ENCODE measurements at places on chromosomes 1 and 21.

DNA sequence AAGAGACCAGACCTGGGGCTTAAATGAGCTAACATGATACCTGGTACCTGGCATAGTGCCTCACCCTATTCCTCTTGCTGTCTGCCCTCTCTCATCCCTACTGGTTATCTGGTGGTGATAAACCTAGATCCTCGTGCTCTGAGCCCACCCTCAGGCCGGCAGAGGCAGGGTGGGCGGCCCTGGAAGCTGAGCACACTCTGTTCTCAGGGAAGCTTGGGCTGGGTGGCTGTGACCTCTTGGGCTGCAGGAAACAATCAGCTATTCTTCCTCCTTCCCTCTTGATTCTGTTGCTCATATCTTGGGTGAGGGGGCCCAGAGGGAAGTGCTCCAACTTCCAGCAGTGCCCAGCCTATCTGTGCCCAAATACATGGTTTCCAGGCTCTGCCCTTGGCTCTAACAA lies 42.0 kb downstream of the SDC3 start:
- DNase-seq = no peak

DNA sequence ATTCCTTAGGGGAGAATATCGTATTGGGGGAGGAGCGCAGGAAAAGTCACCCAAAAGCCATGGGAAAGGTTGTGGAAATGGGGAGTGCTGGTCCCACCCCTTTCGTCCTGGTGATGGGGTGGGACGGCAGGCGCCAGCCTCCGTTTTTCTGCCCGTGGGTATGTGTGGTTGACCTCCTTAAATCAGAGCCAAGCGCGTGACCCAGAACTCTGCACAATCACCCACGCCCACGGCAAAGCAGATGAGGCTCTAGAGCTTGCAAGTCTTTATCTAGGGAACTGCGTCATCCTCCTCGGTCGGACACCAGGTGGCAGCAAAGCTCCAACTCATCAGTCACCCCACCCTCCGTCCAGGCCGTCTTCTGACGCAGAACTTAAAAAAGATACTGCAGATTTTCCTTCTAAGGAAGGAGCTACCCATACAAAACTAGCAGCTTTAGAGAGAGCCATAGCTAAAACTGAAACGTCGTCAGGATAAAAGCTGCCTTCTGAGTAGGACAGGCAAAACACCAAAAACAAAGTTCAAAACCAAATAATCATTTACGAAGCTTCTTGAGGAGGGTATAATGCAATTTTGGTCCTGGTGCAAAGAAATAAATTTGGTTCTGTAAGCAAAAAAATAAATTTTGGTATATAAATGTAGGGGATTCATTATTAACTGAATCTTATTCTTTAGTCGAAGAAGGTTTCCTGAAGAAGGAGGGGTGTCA lies 62.0 kb downstream of the TBX19 start:
- DNase-seq = peak; percentile 72

DNA sequence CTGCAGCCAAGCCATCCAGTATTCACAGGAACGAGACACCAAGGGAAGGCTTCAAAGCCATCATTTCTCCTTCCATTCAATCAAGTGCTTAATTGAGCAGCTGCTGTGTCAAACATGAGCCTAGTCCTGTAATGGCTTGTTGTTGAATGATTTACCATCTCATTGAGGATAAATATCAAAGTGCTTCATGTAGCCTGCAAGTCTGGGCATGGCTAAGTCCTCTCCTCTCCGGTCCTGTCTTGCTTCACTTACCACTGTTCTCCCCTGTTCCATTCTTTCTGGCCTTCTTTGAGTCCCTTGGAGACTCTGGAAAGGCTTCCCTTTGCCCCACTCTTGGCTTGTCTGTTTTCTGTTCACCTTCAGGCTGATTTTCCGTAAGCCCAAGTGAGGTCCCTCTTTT lies 279.8 kb downstream of the PBX1 start:
- no peak for DNase-seq

- DNase-seq = no peak
These were observed 103.1 kb downstream of the GALNT2 start for GRCh38 chr1:230170153-230170547.

DNA sequence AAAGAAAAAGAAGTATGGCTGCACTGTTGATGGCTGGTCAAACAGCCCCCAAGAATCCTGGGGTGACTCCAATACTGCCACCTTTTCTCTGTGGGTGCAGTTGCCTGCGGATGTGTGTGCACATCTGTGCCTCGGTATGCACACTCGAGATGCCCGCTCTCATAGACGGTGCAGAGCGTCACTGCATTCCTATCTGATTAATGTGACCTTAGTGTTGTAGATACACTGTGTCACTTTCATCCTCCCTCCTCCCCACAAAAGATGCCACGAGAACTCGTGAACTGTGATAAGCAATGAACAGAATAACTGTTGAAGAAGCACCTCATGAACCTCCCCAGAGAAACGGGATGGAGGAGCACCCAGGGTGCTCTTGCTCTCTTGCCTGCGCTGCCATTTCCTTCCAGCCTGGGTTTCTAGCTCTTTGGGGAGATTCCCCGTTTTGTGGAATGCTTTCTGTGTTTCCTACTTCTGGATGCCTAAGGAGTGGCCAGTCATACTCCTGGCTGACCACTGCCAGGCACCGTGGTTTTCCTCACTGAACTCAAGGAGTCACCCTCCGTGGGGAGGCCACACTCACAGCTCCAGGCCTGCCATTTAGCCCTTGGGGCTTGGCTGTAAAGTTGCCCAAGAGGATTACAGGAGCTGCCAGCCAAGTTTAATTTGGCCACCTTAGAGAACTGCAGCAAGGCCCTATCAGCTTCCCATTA lies 32.0 kb downstream of the NTPCR start:
- DNase-seq = no peak

DNA sequence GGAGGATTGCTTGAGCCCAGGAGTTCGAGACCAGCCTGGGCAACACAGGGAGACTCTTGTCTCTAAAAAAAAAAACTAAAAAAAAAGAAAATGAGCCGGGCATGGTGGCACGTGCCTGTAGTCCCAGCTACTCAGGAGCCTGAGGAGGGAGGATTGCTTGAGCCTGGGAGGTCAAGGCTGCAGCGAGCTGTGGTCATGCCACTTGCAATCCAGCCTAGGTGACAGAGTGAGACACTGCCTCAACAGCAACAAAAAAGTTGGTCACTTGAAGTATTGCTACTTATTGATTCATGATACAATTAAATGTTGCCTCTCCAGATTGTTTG lies 57.9 kb upstream of the CXADR start:
- DNase-seq = no peak

GRCh38 chr21:34593423-34593822 lies 21.5 kb downstream of the RCAN1 start:
- DNase-seq = no peak

DNA sequence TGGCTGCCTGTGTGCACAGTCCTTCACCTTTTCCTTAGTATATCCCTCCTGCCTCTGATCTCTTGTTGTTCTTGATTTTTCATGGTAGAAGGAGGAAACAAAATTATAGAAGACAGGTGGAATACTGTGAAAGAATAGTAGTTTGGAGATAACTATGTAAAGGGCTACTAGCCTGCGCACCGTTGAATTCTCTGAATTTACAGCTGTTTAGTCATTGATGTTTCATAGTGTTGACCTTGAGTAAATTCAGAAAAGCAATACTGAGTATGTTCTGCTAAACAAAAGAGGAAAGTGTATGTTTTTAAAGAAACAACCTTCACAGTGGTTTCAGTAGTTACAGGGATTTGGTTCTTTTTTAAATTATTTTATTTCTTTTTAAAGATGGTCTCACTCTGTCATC lies 18.1 kb downstream of the CAMTA1 start:
- no peak for DNase-seq

GRCh38 chr1:218123968-218124367 lies 161.1 kb upstream of the RRP15 start:
- no peak for DNase-seq

- DNase-seq = no peak
These were observed 29.7 kb downstream of the SSBP3 start for GRCh38 chr1:54376430-54377039.

GRCh38 chr1:159483501-159483900 lies 44.0 kb downstream of the OR10J1 start:
- DNase-seq = no peak

- no peak for DNase-seq
These were observed 17.2 kb upstream of the PLA2G2E start for GRCh38 chr1:19940486-19941205.

GRCh38 chr21:38384675-38385426 lies 113.4 kb downstream of the ERG start:
- DNase-seq = no peak

GRCh38 chr1:228058949-228059633 lies 23.4 kb upstream of the ARF1 start:
- no peak for DNase-seq

- no peak for DNase-seq
These were observed 131.6 kb upstream of the MROH9 start for GRCh38 chr1:170803711-170804110.

- no peak for DNase-seq
These were observed 25.3 kb downstream of the TMEM51 start for GRCh38 chr1:15178571-15179484.

GRCh38 chr1:50893466-50893865 lies 66.6 kb downstream of the FAF1 start:
- DNase-seq = no peak

GRCh38 chr1:7962014-7962335 lies 464 bp downstream of the PARK7 start:
- no peak for DNase-seq
